ENCODE measurements at places on chromosomes 6 and 20.

DNA sequence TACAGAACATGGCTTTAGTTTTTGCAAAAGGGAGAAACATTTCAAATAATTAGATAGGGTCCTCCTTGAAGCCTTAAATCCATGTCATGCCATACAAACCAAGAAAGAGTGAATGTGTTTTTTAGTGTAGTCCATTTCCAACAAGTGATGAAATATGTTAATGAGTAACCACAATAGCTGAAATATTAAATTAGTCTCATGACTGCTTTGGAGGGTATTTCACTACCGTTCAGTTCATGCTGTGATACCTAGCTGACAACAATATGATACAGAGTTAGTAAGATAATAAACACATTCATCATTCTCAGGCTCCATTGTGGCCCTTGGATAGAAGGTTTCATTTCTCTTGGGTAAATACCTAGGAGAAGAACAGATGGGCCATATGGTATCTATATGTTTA lies 5.8 kb upstream of the ID4 start:
- DNase-seq = no peak

DNA sequence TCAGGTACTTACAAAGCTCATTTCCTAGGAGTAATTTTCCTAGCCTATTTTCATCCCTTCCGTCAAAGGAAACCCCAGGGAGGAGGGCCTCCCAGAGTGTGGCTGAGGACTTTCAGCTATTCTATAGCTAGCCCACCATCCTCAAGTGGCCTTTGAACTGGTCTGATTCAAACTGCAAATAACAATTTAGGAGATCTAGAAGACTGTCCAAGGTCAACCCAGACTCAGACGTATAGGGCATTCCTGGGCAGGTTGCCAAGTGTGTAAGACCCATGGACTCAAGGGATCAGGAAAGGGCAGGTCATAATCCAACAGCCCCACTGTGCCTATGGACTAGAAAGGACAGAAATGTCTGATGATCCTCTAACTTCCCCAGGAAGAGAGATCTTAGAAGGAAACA lies 2.1 kb upstream of the RRAGD start:
- no peak for DNase-seq

- DNase-seq = no peak
These were observed 34.8 kb downstream of the CDKAL1 start for GRCh38 chr6:20569000-20569610.

DNA sequence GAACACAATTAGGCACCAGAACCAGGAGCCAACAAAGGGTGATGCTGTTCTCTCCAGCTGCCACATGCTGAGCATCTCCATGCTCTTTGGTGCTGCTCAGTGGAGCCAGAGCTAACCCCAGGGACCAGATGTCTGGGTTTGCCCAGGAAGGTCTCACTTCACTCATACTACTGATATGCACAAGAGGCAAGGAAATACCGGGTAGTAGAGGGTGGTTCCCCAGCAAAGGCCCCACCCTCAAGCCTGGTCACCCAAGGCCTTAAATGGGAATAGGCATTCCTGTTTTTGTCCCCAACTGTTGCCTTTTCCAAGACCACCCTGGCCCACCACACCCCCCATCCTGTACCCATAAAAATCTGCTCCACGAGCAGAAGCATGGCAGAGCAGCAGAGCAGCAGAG lies 204.5 kb upstream of the TAB2 start:
- no peak for DNase-seq

DNA sequence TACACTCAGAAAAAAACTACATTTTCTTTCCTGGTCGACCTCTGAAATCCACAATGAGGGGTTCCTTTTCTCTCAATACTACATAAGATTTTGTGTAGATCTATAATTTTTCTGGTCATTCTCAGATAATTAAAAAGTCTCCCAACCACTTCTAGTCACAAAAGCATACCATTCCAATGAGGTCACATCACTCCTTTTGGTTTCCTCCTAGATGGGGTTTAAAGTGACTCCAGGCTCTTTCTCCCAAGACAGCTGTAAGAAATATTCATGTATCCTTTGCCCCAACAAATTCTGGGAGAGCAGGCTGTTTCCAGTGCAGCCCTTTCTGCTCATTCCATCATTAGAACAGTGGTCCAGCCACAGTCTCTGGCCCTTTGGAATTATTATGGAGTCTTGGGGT lies 43.1 kb upstream of the BEND6 start:
- DNase-seq = no peak

- no peak for DNase-seq
These were observed 22.7 kb downstream of the HLA-F start for GRCh38 chr6:29745855-29746449.

Measured in C1 segment of cervical spinal cord (tissue), 14 donors.